ENCODE measurements at places on chromosomes 4 and X.

DNA sequence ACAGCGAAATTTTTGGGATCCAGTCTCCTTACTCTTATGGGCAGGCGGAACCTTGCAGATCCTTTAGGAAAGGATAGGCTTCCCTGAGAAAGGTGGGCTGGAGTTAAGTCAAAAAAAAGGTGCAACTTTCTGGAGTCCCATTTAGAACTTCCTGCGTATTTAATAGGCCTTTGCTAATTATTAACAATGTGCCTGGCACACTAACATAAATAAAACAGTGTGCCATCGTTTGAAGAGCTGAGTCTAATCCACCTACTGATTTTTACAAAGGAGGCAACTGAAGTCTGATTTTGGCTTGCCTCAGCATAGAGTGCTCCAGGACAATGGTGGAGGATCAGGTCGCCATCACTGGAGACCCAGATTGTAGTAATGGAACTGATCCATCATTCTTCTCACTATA, 15.7 kb downstream of the PLS3 start:
- no peak for DNase-seq

GRCh38 chr4:92050875-92051274, 252.9 kb upstream of the GRID2 start:
- DNase-seq: no peak

DNA sequence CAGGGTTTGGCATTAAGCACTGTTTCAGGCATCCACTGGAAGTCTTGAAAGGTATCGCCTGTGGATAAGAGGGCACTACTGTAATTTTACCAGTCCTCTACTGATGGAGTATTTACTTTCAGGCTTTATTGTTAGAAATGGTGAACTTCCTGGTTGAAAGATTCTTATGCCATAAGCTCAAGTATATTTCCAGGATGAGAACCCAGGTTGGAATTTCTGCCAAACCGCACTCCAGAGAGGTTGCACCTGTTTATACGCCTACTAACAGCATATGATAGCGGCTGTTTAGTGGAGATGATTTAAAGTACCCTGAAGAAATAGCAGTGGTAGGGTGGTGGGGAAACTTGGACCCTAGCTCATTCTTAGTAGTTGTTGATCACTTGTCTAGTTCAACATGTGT, 9.9 kb downstream of the FNIP2 start:
- no peak for DNase-seq

GRCh38 chr4:124018383-124019317, 622.1 kb downstream of the SPRY1 start:
- DNase-seq: no peak

DNA sequence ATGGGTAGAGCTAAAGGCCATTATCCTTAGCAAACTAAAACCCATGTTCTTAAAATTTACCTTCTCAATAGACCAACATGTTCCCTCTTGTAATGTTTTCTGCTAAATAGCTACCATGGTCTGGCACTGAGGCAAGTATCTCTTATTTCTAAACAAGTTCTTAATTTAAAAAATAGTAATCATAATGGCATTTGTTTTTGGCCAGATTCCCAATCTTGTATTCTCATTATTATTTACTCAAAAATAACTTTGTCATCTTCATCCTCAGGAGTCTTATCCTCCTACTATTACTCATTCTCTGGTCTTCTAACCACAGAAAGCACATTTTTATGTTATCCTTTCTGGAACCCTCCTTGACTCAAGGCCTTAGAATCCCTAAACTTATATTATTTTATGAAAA, 931.2 kb downstream of the CCSER1 start:
- DNase-seq: no peak

DNA sequence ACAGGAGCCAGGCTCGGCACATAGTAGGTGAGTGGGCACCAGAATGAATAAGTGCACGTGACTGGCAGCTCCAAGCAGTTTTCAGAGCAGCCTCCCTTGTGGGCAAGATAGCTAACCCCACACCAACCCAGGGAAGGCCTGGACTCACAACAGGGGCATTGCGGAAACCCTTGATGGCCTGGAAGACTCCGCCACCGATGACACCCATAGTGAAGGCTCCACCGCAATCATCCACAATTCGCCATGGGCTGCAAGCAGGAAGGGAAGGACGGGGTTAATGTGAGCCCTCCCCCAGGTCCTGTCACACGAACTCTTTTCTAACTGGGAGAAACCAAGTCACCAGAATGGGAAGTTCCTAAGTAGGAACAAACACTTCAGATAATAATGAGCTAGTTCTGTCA, 957 bp downstream of the TIMM17B start:
- no peak for DNase-seq

DNA sequence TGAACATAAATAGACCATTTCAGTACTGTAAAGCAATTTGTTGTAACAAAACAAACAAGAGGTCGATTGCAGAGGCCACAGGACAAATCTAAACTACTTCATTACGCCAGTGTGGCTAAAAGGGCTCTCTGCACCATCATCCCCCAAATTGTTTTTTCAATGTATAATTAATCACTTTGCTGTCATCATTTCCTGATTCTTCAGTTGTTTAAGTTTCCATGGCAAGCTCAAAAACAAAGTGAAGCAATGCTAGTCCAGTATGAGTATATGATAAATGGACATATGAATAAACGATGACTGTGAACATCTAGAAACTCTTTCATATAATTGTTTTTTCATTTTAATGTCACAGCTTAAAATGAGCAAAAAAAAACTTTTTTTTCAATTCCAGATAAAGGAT, 235.4 kb upstream of the FGF13 start:
- no peak for DNase-seq

DNA sequence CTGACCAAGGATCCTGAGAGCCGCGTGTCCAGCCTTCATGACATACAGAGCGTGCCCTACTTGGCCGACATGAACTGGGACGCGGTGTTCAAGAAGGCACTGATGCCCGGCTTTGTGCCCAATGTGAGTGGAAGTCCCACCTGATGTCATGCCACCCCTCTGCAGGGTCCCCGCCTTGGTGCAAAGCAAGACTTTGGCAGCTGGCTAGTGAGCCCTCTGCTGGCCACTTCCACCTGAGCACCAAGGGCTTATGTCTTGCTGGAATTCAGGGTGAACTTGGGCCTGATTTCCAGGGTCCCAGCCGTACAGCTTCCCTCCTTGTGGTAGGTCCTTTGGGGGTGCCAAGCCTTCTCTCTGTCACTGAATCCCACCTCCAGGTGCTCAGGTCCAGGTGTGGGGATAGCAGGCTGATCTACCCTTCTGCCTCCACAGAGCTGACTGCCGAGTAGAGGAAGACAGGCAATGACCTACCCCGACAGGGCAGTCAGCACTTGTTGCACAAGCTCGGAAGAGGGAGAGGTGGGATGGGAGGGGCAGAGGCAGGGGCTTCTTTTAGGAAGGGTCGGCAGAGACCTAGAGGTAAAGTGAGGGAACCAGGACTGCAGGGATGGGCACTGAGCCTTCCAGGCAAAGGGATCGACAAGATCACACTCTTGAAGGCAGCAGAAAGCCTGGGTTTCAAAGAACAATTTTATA, 248.1 kb downstream of the EVC2 start:
- DNase-seq: no peak

DNA sequence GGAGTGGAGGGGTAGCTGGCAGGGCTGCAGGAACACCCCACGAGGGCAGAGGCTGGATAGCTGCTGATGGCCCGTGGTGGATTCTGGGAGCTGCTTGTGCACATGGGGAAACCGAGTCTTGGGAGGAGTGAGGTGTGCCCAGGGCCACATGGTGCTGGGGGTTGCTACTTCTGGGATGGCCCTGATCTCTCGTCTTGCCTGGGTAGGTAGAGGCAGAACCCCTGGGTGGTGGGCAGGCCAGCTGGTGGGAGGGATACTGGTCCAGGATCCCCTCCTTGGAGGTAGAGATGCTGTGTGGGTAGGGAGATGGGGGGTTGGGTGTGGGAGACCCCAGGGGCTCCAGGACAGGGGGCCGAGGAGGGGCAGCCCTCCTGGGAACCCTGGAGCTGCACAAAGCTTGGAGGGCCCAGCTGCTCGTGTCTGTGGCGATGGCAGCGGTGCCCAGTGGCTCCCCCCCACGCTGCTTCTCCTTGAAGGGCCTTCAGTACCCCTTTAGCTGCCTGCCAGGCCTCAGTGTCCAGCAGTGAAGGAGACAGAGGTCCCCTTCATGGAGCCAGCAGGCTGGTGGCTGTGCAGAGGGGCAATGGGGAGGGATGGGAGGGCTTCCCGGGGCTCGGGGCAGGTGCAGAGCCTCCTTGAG, 3.2 kb downstream of the NAT8L start:
- DNase-seq: no peak

GRCh38 chr4:100106982-100107381, 83.3 kb downstream of the DDIT4L start:
- DNase-seq: no peak

DNA sequence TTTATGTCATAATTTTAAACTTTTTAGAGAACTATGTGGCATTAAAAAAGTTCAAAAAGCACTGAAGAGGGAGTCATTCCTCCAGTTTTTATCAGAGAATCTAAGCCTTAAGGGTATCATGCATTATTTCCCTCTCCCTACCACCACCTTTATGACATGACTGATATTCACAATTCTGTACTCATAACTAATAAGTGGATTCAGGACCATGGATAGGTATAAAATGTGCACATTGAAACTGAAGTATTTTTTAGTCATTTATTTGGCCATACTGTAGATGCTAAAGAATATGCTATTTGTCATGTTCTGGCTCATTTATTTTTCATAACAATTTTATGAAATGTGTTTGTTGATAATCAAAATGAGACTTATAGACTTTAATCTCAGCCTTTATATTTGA, 897.5 kb upstream of the AGA start:
- DNase-seq: no peak

DNA sequence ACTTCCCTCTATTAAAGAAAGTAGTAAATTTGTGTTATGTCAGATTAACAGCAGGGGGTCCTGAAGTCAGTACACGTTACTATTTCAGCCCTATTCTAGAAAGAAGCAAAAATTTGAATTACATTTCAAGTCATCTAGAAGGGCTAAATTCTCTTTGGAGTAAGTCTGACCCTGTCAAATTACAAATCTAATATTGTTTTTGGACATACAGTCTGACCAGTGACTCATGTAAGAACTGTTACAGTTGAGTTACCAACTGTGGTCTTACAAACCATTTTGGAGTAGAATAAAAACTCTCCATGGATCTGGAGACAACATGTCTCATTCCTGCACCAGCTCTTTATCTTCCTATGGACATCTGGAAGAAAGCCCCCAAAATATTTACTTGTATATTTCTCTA, 36.0 kb upstream of the GYPA start:
- no peak for DNase-seq

GRCh38 chr4:158006990-158007389, 165.8 kb downstream of the GASK1B start:
- no peak for DNase-seq

- no peak for DNase-seq
These were observed 267.4 kb downstream of the ANK2 start for GRCh38 chr4:113316879-113317278.

DNA sequence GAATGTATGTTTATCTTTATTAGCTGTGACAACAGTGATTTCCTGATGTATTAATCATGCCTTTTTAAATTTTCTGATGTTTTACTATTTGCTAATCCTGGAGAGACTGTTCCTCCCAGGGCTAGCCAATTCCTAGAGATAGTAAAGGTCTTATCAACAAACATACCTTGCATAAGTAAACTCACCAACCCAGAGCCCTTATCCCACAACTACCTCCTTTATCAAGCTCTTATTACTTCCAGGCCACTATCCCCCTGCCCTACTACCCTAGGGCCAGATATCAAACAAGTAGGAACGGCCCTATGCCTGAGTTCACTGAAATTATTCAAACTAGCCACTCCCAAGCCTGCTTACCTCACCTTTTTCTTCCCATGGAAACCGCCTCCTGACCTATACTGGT, 58.2 kb upstream of the NPNT start:
- no peak for DNase-seq

GRCh38 chrX:65647801-65648200, 19.7 kb upstream of the MSN start:
- no peak for DNase-seq

- DNase-seq: no peak
These were observed 68.8 kb upstream of the HGFAC start for GRCh38 chr4:3372933-3373465.

GRCh38 chr4:53617101-53617680, 25.9 kb upstream of the LNX1 start:
- DNase-seq: no peak

DNA sequence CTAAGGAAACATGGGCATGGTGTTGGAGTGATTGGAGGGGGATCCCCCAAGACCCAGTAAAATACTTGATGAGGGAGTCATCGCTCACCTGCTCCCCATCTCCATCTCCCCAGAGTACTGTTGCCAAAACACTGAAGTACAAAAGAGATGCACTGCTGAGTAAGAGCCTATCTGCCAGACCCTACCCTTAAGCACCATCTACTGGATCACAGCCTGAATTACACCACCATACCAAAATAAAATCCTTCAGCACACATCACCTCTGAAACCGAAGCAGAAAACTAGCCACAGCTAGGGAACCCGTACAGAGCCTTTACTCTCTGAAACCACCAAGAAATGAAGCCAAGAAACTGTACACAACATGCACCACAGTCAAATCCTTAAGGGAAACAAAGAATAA, 466.3 kb upstream of the ACTRT1 start:
- no peak for DNase-seq

DNA sequence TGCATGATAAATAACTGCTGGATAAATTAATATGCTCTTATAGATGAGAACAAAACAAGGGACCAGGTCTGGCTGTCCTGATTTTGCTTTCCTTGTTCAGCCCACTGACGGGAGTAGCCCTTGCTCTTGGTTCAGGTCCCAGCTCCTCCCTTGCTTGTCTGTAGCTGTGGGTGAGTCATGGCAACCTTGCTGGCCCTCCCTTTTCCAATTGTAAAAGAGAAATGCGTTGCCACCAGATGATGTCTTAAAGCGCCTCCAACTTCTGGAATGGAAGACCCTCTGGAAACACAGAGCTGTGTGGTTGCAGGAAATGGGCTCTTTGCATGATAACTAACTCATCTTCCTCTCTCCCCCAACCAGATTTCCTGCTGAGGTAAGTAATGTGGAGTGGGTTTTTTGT, 171.4 kb downstream of the AASDH start:
- DNase-seq: no peak

- DNase-seq: no peak
These were observed 211.3 kb downstream of the TENM3 start for GRCh38 chr4:182454440-182455013.

DNA sequence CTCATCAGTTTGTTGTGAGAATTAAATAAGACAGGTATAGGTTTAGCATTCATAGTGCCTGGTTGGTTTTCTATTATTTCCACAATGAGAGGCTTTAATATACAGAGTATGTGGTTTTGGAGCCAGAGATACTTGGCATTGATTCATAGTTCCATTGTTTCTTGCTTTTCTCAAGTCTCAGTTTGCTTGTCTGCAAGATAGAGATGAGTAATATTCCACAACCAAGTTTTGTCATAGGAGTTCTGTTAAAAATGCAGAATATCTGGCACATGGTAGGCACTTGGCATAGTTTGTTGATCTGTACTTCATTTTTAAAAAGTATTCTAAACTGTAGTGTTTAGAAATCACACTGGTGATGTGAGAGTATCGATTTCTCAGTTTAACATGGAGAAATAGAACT, 37.5 kb upstream of the EDA2R start:
- DNase-seq: no peak

DNA sequence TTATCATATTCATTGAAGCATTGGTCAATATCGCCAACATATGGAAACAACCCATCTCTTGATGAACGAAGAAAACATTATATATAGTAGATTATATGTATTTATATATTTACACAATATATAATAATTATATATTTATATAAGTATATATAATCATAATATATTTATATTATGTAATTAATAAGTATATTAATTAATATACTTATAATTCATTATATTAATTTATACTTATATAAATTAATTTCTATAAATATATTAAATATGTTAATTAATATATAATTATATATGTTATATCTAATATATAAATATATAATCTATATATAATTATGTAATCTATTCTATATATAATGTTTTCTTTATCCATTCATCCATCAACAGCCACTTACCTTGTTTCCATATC, 69.0 kb upstream of the SRD5A3 start:
- DNase-seq: no peak
